ENCODE measurements at places on chromosomes 7 and 10. TPM values are rescaled to one million over a fixed set of nuclear protein-coding genes. Genes with fewer than 3 reads are reported as not detected.

DNA sequence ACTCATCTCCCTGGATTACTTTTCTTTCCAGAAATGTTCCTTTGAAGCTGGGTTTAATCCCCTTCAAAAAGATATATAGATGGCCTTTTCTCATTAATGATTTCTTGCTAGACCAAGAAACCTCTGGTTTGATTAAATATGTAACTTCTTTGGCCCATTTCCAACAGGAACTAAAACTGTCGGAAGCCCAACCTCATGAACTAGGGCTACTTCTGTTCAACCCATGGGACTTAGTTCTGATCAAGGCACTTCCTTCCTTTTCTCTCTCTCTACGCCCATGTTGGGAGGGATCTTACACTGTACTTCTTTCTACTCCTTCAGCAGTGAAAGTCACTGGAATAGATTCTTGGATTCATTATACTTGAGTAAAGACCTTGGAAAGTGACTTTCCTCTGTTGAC, 83.6 kb downstream of the TMEM106B start:
- no peak for DNase-seq

DNA sequence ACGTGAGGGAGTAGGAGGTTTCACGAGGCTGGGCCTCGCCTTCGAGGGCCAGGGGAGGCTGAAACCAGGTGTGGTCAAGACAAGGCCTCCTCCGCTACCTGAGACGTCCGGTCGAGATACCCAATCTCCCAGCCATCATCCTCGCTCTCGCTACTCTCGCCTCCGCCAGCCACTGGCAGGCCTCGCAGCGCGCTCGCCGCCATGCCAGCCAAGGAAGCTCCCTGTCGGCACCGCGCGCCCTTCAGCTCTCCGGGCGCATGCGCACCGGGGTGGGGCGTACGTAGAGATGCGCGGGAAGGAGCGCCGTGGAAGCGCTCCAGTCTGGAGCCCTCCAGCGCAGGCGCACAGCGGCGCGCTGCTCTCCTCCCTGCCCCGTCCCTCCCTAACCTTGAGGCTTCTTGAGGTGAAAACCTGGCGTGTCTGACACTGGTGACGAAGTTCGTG, at the start of gene ASZ1:
Gene ASZ1 (minus strand): TSS at position 236 of the 444 bp plus-strand sequence. CDS start 33 bp downstream, at position 203.
- no peak for DNase-seq

DNA sequence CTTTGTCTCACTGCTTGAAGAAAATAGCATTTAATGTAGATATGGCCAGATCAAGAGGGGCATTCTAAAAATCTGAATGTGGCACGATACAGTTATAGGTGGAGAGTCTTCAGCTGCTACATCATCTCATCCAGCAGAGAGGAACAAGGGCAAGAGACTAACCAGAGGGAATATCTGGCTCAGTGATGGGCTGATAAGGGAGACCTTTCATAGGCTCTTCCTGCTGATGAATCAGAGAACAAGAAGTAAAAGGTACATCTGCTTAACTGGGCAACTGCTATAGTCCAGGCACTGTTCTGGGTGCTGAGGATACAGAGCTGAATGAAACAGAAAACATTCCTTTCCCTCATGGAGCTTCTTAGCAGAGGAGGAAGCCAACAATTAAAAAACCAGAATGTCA, 37.9 kb downstream of the PIP4K2A start:
- no peak for DNase-seq

DNA sequence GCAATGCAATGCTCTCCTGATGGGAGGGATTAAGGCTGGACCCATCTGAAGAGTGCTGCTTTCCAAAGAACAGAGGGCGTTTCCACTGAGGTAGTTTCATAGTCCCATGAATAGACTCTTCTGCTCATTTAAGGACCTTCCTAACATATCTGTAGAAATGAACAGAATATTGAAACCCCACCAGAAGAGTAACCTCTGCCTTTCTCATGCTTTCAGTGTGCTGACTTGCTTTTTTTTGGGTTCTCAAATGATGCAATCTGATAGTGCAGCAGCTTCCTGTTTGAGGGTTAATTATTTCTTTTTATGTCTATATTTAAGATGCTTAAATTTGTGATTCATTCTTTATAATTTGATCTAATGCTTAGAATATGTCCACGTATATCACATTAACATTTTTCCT, 82.2 kb downstream of the GATA3 start:
- DNase-seq = no peak

The CAMK2G gene
- 13.0 TPM for total RNA-seq
